ENCODE measurements at places on chromosomes 13 and 19.

DNA sequence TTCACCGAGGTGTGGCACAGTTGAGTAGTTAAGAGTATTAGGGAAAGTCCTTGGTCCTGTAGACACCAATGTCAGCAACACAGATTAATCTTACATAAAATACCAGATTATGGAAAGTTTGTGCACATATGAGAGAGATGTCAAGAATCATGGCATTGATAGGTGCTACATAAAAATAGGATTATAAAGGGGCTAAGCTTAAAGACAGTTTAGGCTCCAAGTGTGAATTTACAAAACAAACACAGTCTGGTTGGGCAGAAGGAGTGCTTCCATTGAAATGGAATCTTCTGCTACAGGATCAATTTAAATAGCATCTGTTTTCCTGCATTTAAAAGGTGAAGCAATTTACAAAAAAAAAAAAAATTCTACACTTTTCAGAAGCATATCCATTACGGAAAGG lies 292.9 kb downstream of the DNAJC15 start:
- no peak for DNase-seq

- DNase-seq: no peak
Observed at GRCh38 chr13:20129076-20129475, 31.8 kb downstream of the GJA3 start.

- no peak for DNase-seq
Observed at GRCh38 chr13:113882716-113883115, 18.8 kb upstream of the GAS6 start.

GRCh38 chr19:19540715-19541515 lies 2.9 kb downstream of the CILP2 start:
- DNase-seq: no peak

DNA sequence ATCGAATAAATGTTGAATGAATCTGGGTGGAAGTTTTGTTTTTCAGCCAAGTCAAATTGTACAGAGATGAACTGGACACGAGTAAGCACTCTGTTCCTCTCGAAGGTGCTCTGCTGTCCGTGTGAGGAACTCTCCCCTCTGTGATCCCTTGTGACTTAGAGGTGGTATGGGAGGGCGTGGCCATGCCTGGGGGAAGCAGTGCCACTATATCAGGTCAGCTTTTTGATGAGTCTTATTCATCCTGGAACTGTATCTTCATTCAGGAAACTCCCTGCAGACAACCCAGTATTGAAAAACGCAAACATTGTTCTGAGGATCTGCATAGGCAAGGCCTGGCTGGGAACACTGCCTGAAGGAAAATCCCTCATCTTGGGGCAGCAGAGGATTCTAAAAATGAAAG lies 45.7 kb upstream of the FLT1 start:
- no peak for DNase-seq

DNA sequence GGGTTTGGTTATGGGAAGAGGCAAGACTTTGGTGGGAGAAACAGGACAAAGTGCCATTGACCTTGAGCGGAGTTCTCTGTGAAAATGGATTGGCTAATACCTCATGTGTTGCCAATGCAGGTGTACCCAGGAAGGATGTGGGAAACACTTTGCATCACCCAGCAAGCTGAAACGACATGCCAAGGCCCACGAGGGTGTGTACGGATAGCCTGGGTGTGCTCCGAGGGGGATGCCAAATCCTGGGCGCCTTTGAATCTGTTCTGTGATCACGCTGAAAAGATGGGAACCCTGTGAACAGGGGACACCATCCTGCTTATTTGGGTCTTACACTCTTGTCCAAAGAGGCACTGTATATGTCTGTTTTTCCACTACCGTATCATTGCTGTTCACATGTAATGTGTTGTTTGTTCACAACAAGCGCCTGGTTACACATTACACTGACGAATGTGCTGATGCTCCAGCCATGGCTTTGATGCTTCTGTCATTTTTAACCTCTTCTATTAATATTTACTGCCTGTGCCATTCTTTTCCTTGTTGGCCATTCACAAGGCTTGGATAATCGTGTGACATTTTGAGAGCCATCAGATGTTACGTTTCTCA lies 8.3 kb downstream of the GTF3A start:
- no peak for DNase-seq

DNA sequence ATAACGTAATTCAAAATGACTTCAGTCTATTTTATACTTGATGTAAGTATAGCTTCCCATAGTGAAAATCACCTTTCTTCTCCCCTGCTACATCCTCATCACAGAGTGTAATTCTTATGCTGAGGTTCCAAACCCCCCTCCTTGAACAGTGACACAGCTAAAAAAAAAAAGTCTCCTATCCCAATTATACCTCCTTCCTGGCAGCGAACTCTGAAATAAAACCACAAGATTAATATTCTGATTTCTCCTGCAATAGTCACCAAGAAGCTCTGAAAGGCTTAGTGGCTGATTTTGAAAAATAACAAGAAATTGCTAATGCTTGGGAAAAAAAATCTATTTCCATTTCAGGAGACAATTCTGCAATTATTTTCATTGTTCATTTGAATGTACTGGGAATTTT lies 36.3 kb downstream of the EFNB2 start:
- no peak for DNase-seq

DNA sequence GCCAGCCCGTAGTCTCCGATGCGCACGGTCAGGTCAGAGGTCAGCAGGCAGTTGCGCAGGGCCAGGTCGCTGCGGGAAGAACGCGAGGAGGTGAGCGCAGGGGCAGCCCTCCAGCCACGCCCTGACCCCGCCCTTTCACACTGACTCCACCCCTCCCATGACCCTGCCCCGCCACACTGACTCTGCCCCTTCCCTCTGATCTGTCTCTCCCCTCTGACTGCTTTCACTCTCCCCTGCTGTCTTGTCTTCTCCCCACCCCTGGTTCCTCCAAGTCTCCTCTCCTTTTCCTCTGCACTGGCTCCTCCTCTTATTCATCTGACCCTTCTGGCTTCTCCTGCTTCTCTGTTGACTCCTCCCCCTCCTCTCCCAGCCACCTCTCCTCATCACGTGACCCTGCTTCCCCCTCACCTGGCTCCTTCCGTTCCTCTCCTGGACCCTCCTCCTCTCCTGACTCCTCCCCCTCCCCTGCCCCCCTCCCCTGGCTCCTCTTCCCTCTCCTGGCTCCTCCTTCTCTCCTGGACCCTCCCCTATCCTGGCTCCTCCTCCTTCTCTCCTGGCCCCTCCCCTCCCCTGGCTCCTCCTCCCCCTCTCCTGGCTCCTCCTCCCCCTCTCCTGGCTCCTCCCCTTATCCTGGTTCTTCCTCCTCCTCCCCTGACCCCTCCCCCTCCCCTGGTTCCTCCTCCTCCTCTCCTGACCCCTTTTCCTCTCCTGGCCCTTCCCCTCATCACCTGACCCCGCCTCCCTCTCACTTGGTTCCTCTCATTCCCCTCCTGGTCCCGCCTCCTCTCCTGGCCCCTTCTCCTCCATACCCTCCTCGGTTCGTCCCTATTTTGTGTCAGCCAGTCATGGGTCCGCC lies 9.9 kb downstream of the LMTK3 start:
- DNase-seq: no peak

- DNase-seq: no peak
Observed at GRCh38 chr13:45775401-45775963, 73.4 kb downstream of the CBY2 start.

DNA sequence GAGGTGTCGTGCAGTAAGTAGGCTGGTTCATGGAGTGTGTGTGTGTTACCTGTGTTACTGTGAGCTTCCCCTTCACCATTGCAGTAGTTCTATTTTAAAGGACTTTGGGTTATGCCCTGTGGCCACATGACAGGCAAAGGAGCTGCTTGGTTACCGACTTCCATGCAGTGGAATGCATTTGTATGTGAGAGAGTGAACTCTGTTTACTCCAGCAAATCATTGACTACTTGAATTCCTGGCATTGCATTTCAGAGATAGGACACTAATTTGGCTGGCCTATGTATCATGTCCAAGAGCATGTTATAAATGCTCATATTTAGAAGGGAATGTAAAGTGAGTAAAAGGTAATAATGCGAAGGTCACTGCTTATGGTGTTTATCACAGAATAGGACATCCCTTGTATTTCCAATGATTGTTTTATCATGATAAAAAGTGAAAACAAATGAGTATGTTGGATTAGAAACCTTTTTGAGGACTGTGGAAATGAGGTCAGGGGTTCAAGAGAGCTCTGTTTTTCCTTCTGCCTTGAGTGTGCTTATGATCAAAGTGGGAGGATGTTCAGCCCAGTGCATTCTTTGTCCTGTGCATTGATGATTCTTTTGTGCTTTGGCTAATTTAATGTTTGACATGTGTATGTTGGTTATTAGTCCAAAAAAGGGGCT lies 156.5 kb downstream of the LMO7 start:
- peak; percentile 26 for DNase-seq

DNA sequence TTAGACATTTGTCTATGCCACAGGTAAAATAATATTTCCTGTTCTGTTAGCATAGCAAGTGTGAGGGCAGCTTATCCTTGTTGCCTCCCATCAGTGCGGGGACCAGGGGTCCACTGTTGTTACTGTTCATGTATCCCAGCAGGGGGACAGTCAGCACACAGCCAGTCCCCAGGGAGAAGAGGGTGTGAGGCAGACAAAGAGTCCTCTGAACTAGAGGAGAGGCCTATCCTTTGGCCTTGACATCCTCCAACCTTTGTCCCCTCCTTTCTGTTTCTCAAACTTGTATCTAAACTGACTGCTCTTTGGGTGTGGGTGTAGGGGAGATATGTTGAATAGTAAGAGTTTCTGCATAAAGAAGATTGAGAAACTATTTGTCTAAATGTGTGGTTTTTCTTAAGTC lies 2.9 kb upstream of the GPR18 start:
- no peak for DNase-seq

GRCh38 chr19:37931881-37932655 lies 25.1 kb downstream of the SIPA1L3 start:
- peak; percentile 38 for DNase-seq

- DNase-seq: no peak
Observed at GRCh38 chr19:13846557-13847406, 30.2 kb upstream of the NANOS3 start.

- no peak for DNase-seq
Observed at GRCh38 chr13:48564056-48564455, 31.2 kb upstream of the RCBTB2 start.

GRCh38 chr13:76851961-76852360 lies 34.2 kb downstream of the KCTD12 start:
- no peak for DNase-seq

GRCh38 chr19:5451494-5451893 lies 3.7 kb upstream of the ZNRF4 start:
- DNase-seq: no peak

DNA sequence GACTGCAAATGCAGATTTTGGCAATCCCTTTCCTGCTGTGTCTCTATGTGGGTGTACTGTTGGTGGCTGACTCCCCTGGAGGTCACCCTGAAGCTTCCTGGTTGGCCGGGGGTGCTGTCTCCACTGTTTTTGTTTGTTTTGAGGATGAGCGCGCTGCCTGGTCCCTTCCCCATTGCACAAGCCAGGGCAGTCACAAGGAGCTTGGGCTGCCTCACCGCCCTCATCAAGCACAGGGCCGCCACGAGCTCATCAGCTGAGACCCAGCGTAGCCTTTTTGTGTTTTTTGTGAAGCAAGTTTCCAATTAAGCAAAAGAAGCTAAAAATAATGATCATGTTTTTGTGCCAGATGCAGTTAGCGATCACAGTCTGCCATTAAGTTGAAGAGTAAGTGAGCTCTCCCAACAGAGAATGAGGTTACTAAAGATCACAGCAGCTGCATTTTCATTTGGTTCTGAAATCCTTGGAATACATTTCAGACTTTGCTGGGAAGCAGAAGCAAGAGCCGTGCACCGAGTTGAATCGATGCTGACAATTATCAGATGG lies 57.8 kb downstream of the GGACT start:
- DNase-seq: no peak

DNA sequence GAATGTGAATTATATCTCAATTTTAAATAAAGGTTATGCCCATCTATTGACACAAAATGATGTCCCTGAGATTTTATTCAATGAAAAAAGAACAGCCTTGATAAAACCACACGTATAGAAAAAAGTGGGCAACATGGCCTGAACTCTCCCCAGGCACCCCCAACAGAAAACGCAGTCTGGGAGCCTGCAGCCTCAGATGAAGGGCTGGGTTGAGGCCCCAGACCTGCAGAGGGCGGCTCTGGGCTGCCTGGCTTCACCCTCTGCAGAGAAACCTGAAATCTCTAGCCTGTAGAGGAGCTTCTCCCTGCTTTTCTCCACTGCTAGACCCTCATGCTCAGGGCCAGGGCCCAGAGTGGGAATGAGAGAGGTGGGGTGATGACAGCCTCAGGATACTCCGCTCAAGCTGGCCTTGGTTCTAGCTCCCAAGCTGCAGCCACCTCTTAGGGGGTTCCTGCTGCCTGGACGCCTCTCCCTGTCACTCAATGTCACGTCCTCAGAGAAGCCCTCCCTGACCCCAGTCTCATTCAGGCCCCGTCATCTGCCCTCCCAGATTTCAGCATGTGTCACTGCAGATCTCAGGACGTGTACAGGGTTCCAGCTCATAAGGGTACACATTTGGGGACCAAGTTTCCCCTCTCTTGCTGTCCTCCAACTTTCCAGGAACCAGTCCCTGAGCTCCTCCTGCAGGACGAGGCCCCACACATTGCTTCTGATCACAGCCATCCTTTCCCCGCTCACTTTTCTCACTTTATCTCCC lies 1.8 kb downstream of the MBD3 start:
- no peak for DNase-seq

- DNase-seq: no peak
Observed at GRCh38 chr13:22773465-22773864, 407.3 kb upstream of the SGCG start.

GRCh38 chr19:16637535-16637934 lies 9.5 kb upstream of the MED26 start:
- no peak for DNase-seq

- DNase-seq: no peak
Observed at GRCh38 chr19:54136086-54136863, 1.3 kb upstream of the CNOT3 start.

- no peak for DNase-seq
Observed at GRCh38 chr13:91904597-91904996, 506.2 kb downstream of the GPC5 start.

GRCh38 chr13:75461314-75461713 lies 20.7 kb downstream of the TBC1D4 start:
- no peak for DNase-seq

DNA sequence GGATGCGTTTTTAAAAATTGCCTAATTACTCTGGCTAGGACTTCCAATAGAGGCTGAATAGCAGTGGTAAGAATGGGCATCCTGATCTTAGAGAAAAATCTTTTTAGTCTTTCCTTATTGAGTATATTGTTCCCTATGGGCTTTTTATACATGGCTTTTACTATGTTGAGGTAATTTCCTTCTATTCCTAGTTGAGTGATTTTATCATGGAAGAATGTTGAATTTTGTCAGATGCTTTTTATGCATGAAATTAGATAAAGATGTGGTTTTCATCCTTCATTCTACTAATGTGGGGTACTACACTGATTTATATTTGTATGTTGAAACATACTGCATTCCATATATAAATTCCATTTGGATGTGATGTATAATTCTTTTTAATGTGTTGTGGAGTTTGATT lies 2673.8 kb downstream of the PCDH9 start:
- no peak for DNase-seq

- DNase-seq: no peak
Observed at GRCh38 chr13:38394777-38395496, 45.3 kb downstream of the UFM1 start.

DNA sequence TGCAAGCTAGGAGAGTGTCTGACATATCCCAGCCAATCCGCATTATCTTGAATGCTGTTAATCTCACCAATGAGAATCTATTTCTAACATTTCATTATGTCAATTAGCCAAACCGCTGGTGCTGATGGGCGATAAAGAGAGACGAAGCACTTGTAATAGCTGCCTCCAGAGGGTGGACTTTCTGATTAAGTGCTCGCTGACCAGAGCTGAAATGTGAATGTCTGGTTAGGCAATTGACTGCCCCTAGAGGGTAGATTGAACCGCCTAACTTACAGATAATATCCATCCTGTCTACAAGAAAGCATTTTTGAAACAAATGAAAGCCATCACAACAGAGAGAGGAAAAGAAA lies 552 bp upstream of the GRWD1 start:
- DNase-seq: peak; percentile 85
